ENCODE measurements at places on chromosomes 7 and 10.

GRCh38 chr7:154759989-154760388, 242.9 kb downstream of the PAXIP1 start:
- no peak for DNase-seq

DNA sequence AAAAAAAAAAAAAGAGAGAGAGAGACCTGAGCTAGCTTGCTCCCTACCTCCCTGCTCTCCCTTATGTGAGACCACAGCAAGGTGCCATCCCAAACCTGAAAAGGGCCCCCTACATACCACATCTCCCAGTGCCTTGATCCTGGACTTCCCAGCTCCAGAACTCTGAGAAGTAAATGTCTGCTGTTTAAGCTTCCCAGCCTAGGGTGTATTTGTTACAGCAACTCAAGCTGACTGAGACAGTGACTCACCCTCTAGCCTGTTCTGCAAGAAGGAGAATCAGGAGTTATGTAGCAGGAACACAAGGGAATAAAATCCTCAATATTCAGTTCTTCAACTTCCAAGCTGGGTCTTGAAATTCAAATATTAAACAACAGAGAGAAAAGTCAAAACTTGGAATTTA, 52.1 kb upstream of the TMEM72 start:
- DNase-seq, result no peak

- no peak for DNase-seq
Measured at GRCh38 chr7:115094163-115094562, 172.3 kb downstream of the MDFIC start.

GRCh38 chr10:63929831-63930467, 408.7 kb downstream of the REEP3 start:
- no peak for DNase-seq

- no peak for DNase-seq
Measured at GRCh38 chr10:77915319-77916105, 11.0 kb downstream of the DLG5 start.

- DNase-seq, result no peak
Measured at GRCh38 chr10:18381679-18382078, 241.5 kb downstream of the CACNB2 start.

GRCh38 chr10:43305876-43306275, 39.0 kb upstream of the RASGEF1A start:
- DNase-seq, result no peak

- no peak for DNase-seq
Measured at GRCh38 chr7:25031007-25031406, 51.0 kb upstream of the OSBPL3 start.

DNA sequence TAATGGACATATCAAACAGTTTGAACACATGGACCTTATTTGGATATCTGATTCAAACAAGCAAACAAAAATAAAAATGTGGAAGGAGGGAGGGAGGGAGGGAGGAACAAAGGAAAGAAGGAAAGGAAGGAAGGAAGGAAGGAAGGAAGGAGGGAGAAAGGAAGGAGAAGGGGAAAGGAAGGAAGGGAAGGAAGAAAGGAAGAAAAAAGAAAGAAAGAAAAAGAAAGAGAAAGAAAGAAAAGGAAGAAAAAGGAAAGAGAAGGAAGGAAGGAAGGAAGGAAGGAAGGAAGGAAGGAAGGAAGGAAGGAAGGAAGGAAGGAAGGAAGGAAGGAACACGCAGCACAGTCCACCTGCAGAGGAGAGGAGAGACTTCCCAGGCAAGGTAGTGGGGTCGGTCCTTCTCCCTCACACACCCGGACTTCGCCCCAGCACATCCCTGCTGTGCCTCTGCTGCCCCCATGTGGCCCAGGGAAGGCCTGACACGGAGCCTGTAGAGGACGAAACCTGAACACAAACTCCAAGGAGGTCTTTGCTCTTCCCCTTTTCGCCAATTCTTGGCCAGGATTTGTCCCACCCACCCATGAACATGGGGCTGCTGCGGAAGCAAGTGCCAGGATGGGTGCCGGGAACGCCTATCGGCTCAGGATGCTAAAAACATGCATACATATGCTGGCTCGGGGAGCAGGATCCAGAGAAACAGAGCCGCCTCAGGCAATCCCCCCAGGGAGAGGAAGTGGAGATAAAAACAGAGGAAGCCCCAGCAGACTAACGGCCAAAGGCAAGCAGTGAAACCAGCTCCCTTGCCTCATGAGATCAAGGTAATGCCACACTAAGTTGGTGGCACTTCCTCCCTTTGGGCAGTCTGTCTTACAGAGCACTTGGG, 52.3 kb upstream of the DGKI start:
- DNase-seq, result peak; percentile 60

GRCh38 chr7:3464900-3465622, 164.0 kb downstream of the SDK1 start:
- DNase-seq, result no peak

DNA sequence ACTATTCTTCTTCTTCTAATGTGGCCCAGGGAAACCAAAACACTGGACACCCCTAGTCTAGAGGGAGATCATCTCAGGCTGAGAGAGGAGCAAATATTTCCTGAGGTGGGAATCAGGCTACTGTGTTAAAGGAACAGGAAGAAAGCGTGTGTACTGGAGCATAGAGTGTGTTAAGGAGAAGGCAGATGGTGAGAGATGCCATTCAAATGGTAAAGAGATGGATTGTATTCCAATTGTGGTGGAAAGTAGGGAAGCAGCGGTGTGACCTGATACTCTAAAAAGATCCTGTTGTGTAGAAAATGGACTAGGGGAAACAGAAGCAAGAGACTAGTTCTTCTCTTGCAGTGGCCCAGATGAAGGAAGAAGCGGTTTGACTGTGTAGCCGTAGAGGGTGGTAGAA, 31.2 kb downstream of the RAB18 start:
- DNase-seq, result no peak

DNA sequence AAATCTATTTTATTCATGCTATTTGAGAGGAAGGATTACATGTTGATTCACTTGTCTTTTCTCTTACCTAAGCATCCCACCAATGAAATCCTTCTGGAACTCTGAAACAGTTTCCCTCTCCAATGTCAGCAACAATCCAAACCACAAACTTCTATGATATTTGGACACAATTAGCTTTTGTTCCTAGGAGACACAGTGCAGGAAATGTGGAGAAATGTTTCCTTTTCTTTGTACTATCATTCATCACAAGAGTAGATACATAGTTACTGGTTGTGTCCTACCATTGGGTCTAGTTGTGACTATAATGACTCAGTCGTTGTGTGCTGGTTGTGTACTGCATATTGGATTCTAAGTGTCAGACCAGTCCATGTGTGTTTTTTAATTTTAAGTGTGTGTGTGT, 156.8 kb upstream of the MAGI2 start:
- DNase-seq, result no peak

DNA sequence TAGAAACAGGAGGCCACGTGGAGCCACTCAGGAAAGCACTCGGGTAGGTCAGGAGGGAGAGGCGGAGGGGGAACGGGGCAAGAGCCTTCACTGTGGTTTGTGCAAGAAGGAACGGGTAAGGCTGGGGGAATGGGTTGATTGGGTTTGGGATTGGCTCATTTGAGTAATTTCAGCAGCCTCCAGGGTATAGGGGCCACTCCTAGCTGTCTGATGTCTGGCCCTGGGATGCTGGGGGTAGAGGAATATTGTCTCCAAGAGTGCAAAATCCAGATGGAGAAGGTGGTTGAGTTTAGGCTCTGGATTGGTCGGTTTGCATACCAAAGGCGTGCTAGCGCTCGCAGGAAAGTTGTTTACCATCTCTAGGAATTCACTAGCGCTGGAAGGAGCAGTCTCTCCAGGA, 47.2 kb downstream of the MYL10 start:
- no peak for DNase-seq

DNA sequence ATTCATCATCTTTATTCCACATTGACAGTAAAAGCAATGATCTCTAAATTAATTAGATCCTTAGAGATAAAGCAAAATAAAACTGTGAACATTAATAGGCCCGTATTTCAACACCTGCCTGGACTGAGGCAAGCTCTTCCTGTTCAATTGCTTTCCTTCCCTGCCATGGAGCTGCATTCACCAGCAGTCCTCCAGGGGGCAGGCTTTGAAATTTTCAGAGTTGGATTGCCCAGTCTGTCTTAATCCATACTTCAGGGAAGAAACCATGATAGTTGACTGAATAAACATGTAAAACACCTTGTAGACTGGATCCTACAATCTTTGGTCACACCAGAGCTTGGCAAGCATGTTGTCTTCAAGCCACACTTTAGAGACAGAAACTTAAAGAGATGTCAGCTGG, 936.6 kb downstream of the NRG3 start:
- DNase-seq, result peak; percentile 5

DNA sequence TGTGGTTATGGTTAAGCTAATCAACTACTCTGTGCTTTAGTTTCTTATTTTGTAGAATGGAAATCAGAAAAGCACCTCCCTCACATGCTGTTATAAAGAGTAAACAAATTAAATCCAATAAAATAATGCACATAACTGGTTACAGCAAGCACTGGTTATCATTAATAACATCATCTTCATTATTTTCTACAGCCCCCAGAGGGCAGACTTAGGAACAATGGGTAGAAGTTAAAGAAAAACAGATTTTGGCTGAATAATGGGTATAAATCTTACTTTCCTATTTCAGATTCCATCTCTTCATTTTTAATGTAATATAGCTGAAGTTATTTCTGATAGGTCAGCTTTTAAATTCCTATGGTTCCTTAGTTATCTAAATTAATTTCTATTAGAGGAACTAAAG, 126.5 kb downstream of the DOCK4 start:
- no peak for DNase-seq

DNA sequence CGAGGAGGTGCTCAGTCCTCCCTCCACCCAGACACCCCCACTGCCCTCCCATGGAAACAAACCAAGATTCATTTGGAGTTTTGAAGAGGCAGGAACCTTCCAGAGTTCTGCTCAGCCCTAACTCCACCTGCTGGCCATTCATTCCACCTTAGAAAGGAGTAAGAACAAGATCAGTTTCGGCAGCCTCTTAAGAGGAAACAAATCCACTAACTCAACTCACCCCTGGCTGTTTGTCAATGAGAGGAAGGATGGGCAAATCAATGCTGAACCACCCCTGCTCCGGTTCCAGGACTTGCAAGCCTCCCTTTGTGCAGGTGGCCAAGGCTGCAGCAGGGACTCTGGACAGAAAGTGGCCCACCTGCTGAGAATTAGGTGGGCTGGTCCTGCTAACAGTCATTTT, 26.2 kb downstream of the CCDC3 start:
- DNase-seq, result no peak

Data from kidney capillary endothelial cell (primary cell).